ENCODE measurements at places on chromosomes 3 and 15.

DNA sequence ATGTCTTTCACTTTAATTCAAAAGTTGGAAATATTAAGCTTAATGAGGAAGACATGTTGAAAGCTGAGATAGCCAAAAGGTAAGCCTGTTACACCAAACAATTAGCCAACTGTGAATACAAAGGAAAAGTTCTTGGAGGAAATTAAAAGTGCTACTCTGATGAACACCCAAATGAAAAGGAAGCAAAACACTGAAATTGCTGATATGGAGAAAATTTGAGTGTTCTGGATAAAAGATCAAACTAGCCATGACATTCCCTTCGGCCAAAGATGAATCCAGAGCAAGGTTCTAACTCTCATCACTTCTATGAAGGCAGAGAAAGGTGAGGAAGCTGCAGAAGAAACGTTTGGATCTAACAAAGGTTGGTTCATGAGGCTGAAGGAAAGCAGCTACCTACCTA is 280.8 kb upstream of the BCHE start:
- DNase-seq = no peak
- no peak overlapping the region for H3K4me3 ChIP-seq
- no peaks in the 10 kb centered on the region for H3K36me3 ChIP-seq
- no peaks in the 10 kb centered on the region for H3K4me1 ChIP-seq

DNA sequence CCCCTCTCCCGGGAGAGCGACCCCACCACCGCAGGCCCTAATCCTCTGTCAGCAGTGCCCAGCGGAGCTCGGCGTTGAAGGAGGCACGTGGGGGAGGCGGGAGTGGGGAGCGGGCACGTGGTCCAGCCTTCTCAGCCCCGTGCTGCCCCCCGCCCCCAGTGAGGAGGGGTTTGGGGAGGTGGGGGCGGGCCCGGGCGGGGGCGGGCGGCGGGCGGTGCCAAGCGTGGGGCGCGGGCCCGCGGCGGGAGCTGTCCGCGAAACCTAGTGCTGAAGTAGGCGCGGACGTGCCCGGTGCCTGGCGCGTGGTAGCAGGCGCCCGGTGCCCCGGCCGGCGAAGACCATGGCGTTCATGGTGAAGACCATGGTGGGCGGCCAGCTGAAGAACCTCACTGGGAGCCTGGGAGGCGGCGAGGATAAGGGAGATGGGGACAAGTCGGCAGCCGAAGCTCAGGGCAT is at the start of gene CPLX3:
Gene CPLX3 (plus strand): TSS at position 264 of the 456 bp plus-strand sequence. CDS start 77 bp downstream, at position 341.
- H3K27ac ChIP-seq = no peak within 1 kb of the TSS
- H3K36me3 ChIP-seq = no peaks in the 10 kb centered on the region
- H3K4me3 ChIP-seq = no peak within 1 kb of the TSS
- H3K27me3 ChIP-seq = peaks cover 4% of the 10 kb centered on the region
- DNase-seq = peak; percentile 63

- H3K36me3 ChIP-seq = no peaks in the 10 kb centered on the region
- H3K27me3 ChIP-seq = no peaks in the 10 kb centered on the region
- H3K4me3 ChIP-seq = no peak overlapping the region
- no peak for DNase-seq
- no peak overlapping the region for H3K27ac ChIP-seq
These were observed 397.9 kb downstream of the EPHB1 start for GRCh38 chr3:135192929-135193328.

GRCh38 chr15:70071799-70072198 is 25.9 kb downstream of the TLE3 start:
- peaks cover 59% of the 10 kb centered on the region for H3K4me1 ChIP-seq
- peak overlapping the region; percentile 28 for H3K4me3 ChIP-seq
- peaks cover 65% of the 10 kb centered on the region for H3K36me3 ChIP-seq
- H3K27ac ChIP-seq = peak overlapping the region; percentile 63

- H3K27ac ChIP-seq = no peak overlapping the region
- peaks cover 4% of the 10 kb centered on the region for H3K4me1 ChIP-seq
- H3K27me3 ChIP-seq = no peaks in the 10 kb centered on the region
- H3K4me3 ChIP-seq = no peak overlapping the region
These were observed 93.4 kb downstream of the FNDC3B start for GRCh38 chr3:172132721-172133311.

- peak; percentile 75 for DNase-seq
- peak overlapping the region; percentile 94 for H3K27ac ChIP-seq
- H3K4me1 ChIP-seq = peaks cover 52% of the 10 kb centered on the region
- peaks cover 1% of the 10 kb centered on the region for H3K36me3 ChIP-seq
These were observed 27.2 kb downstream of the LRRC2 start for GRCh38 chr3:46538803-46539442.

DNA sequence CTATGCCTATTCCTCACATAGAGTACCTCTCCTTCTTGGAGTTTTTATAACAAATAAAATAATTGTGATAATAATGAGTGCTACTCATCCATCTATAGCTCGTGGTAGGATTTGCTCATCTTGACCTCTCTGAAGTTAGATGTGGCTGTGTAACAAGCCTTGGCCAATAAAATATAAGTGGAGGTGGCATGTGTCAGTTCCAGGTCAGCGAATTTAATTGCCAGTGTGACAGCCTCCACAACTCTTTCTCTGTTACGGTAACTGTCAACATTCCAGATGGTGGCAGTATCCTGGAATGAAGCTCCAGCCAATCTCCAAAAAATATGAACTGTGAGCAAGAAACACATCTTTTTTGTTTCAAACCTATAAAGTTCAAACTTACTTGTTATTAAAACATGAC is 13.8 kb downstream of the CLRN1 start:
- no peak overlapping the region for H3K27ac ChIP-seq
- no peaks in the 10 kb centered on the region for H3K4me1 ChIP-seq
- no peak for DNase-seq
- H3K27me3 ChIP-seq = peaks cover 20% of the 10 kb centered on the region
- H3K4me3 ChIP-seq = no peak overlapping the region

- H3K4me1 ChIP-seq = peaks cover 3% of the 10 kb centered on the region
- H3K4me3 ChIP-seq = no peak overlapping the region
- no peak overlapping the region for H3K27ac ChIP-seq
- H3K27me3 ChIP-seq = no peaks in the 10 kb centered on the region
These were observed 103.8 kb downstream of the PTPRG start for GRCh38 chr3:61665121-61665520.
